ENCODE measurements at places on chromosomes 1 and 21. TPM values are rescaled to one million over a fixed set of nuclear protein-coding genes. Genes with fewer than 3 reads are reported as not detected.

The PLXNA2 gene
- 0.04 TPM for total RNA-seq

GRCh38 chr1:84669831-84670230 lies 20.4 kb downstream of the SSX2IP start:
- no peaks in the 10 kb centered on the region for H3K36me3 ChIP-seq
- no peak overlapping the region for H3K4me3 ChIP-seq
- no peak for DNase-seq
- no peaks in the 10 kb centered on the region for H3K27me3 ChIP-seq

The CFAP74 gene
- total RNA-seq, result 0.25 TPM

The C1orf87 gene
- not detected for total RNA-seq

GRCh38 chr1:152768847-152769533 lies 6.0 kb upstream of the LCE1F start:
- no peaks in the 10 kb centered on the region for H3K36me3 ChIP-seq
- peaks cover 14% of the 10 kb centered on the region for H3K27me3 ChIP-seq
- H3K27ac ChIP-seq, result no peak overlapping the region
- H3K4me3 ChIP-seq, result no peak overlapping the region
- no peak for DNase-seq
- no peaks in the 10 kb centered on the region for H3K4me1 ChIP-seq

DNA sequence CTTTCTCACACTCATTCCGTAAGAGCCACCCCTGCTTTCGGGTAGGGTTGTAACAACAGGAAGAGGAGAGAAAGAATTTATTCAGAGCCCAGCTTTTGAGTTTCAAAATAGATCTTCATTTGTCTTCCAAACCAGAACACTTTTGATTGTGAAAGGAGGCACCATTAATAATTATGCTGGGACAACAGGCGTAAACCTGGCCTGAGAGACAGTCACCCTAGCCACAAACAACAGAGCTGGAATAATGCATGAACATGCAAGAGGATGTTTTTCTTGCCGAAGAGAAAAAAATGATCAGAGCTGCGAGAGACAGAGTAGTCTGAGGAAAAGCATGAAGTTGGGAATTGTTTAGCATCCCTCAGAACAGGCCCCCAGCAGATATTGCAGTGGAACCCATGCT lies 18.5 kb upstream of the GREM2 start:
- H3K27me3 ChIP-seq, result peaks cover 1% of the 10 kb centered on the region
- DNase-seq, result no peak
- no peak overlapping the region for H3K4me3 ChIP-seq
- no peaks in the 10 kb centered on the region for H3K4me1 ChIP-seq
- no peaks in the 10 kb centered on the region for H3K36me3 ChIP-seq

DNA sequence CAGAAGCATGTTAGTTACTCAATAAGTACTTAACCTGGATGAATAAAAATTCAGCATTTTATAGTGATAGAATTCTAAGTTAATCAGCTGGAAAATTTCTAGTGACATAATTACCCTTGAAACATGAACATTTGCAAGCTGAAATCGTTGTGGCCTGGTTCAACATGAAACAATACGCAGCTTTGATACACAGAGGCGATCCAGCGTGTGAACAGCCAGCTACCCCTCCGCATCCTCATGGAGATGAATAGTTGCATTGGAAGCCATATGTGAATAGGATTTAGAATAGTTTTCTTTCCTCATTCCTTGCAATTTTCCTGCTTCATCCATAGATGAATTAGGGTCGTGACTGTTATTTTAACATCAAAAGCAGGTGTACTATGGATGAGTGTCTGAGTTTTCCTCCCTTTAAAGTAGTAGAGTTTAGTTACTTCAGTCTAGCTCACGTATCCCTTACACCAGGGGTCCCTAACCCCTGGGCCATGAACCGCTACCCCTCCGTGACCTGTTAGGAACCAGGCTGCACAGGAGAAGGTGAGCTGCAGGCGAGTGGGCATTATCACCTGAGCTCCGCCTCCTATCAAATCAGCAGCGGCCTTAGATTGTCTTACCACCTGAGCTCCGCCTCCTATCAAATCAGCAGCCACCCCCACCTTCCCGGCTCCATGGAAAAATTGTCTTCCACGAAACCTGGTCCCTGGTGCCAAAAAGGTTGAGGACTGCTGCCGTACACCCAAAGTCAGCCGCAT lies 6.2 kb upstream of the TARBP1 start:
- H3K36me3 ChIP-seq, result peaks cover 1% of the 10 kb centered on the region
- peaks cover 16% of the 10 kb centered on the region for H3K27me3 ChIP-seq
- H3K27ac ChIP-seq, result no peak overlapping the region
- H3K4me3 ChIP-seq, result no peak overlapping the region

GRCh38 chr1:37474046-37474696 lies at the start of gene ZC3H12A:
Gene ZC3H12A (plus strand): TSS chr1:37474580. CDS start chr1:37475497, 917 bp downstream.
- no peaks in the 10 kb centered on the region for H3K27me3 ChIP-seq
- peaks cover 43% of the 10 kb centered on the region for H3K4me1 ChIP-seq
- H3K4me3 ChIP-seq, result peak within 1 kb of the TSS; percentile 95

- no peak for DNase-seq
- H3K4me3 ChIP-seq, result no peak overlapping the region
- H3K27me3 ChIP-seq, result no peaks in the 10 kb centered on the region
These were observed 3.7 kb upstream of the RUNX1 start for GRCh38 chr21:35052801-35053200.

The EFCAB7 gene
- 9.1 TPM for total RNA-seq

DNA sequence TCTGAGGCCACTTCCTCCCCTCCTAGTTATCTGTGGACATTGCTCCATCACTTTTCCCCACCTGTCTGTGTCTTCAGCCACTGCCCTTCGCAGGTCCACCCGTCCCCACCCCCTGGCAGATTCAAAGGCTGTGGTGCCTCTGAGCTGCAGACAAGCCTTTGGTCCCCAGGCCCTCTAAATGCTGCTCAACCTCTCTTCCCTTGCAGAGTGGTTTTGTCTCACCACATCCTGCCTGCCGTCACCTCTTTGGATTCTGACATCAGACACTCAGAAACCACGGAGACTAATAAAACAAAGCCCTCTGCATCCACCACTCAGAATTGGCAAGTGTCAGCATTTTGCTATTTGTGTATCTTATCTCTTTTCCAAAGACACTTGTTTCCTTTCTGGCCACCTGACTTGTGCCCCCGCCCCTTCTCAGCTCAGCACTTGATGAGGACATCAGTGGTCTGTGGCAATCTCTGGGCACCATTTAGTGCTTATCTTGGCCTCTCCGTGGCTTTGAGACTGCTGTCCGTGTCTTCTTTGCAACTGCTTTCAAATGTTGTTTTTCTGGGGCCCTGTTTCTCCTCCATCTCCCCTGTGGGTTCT lies 7.7 kb downstream of the CNIH3 start:
- peak; percentile 87 for DNase-seq
- H3K4me3 ChIP-seq, result peak overlapping the region; percentile 45
- H3K27ac ChIP-seq, result peak overlapping the region; percentile 96
- peaks cover 5% of the 10 kb centered on the region for H3K36me3 ChIP-seq

DNA sequence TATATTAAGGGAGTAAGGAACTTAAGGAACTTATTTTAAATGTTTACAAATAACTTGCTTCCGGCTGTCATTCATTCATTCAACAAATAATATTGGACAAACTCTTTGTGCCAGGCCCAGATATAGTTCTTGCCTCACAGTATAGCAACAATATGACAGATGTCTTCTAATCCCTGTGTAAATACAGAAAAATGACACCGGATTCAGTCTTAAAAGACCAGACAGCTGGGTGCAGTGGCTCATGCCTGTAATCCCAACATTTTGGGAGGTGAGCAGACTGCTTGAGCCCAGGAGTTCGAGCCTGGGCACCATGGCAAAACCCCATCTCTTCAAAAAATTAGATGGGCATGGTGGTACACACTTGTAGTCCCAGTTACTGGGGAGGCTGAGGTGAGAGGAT lies 23.7 kb downstream of the EIF2B3 start:
- H3K4me1 ChIP-seq, result no peaks in the 10 kb centered on the region
- H3K27ac ChIP-seq, result no peak overlapping the region
- peaks cover 11% of the 10 kb centered on the region for H3K36me3 ChIP-seq

DNA sequence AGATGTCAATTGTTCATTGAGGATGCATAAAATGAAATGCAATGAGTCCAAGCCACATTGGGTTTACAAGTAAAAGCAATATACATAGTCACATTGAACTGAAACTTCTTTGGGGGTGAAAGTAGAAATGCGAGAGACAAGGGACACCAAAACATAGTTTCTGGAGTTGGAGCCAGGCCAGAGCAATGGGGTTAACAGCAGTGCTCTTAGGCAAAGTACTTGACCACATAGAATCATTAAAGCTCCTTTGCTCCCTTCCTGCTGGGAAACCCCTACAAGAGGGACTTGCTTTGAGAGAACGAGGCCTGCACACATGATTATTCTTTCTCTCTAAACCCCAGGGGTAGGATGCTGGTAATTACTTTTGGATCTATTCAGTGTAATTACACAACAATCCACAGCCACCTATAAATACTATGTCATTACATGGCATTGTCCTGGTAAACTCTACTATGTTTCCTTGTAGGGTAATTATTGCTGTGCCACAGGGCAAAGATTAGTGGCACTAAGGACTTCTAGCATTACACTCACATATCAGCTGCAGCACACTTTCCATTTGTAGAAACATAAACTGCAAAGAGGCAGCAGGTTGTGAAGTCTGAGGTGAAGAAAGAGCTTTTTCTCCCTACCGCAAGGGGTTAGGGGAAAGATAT lies 421.6 kb upstream of the PBX1 start:
- no peak overlapping the region for H3K4me3 ChIP-seq
- no peak overlapping the region for H3K27ac ChIP-seq
- no peaks in the 10 kb centered on the region for H3K36me3 ChIP-seq
- no peaks in the 10 kb centered on the region for H3K4me1 ChIP-seq
- DNase-seq, result no peak

DNA sequence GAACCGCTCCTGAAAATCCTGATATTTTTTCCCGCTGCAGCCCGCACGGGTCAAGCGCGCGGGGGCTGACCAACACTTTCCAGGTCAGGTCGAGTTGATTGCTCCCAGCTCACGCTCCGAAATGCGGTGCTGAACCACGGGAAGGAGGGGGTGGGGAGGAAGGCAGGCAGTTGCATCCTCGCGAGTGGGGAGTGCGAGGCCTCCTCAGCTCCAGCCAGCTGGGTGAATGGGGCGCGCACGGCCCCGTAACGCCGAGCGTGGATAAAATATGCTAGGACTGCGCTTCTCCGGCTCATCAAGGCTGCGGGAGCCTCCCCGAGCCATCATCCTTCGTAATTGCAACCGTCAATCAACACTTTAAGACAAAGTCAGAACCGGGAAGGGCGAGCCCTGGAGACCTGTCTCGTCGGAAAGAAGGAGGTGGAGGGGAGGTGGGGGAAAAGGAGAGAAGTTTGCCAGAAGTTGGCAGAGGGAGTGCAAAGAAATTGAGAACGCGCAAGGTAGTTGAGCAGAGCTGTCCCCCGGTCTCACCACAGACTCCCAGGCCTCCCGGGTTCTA lies 8.0 kb downstream of the NR5A2 start:
- peaks cover 25% of the 10 kb centered on the region for H3K4me1 ChIP-seq
- no peak overlapping the region for H3K4me3 ChIP-seq
- no peaks in the 10 kb centered on the region for H3K36me3 ChIP-seq
- H3K27me3 ChIP-seq, result peaks cover 46% of the 10 kb centered on the region
- H3K27ac ChIP-seq, result no peak overlapping the region
- DNase-seq, result no peak

DNA sequence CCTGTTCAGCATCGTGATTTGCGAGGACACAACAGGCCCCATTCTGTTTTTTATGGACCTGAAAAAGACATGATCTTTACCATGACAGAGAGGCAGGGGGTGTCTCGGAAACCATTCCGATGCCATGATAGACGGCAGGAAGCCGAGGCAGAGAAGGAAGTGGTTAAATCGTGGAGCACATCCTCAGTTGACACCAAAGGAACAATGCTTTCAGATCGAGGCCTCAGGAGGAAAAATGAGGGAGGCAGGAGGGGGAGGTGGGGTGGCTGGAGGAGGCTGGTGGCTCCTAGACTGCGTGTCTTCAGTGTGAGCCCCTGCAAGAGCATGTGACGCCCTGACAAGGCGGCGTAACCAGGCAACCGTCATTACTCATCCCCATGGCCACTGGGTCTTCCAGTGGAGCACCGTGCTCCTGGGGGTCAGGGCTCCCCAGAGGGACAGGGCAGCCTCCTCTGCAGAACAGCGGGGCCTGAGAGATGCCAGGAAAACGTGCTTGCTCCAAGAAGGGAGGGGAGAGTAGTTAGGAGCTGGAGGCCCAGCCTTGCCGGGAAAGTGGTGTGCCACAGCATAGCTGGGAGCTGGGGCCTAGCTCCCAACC lies 172.8 kb upstream of the TMEM51 start:
- no peaks in the 10 kb centered on the region for H3K27me3 ChIP-seq
- DNase-seq, result no peak
- no peaks in the 10 kb centered on the region for H3K36me3 ChIP-seq
- no peak overlapping the region for H3K4me3 ChIP-seq
- H3K4me1 ChIP-seq, result peaks cover 4% of the 10 kb centered on the region

GRCh38 chr1:174447866-174448530 lies at the start of gene GPR52:
Gene GPR52 (plus strand): TSS chr1:174447964. CDS start chr1:174448112, 148 bp downstream.
- H3K4me3 ChIP-seq, result no peak within 1 kb of the TSS
- no peaks in the 10 kb centered on the region for H3K27me3 ChIP-seq
- DNase-seq, result no peak

The FCGR2B gene
- total RNA-seq, result not detected

GRCh38 chr1:106755682-106756406 lies 300.6 kb upstream of the PRMT6 start:
- no peak for DNase-seq
- H3K4me3 ChIP-seq, result no peak overlapping the region
- no peaks in the 10 kb centered on the region for H3K36me3 ChIP-seq
- no peaks in the 10 kb centered on the region for H3K27me3 ChIP-seq

GRCh38 chr1:70675737-70676156 lies 264.7 kb downstream of the CTH start:
- no peaks in the 10 kb centered on the region for H3K36me3 ChIP-seq
- no peak for DNase-seq
- H3K4me1 ChIP-seq, result no peaks in the 10 kb centered on the region
- H3K27me3 ChIP-seq, result peaks cover 3% of the 10 kb centered on the region
- H3K4me3 ChIP-seq, result no peak overlapping the region

- H3K4me1 ChIP-seq, result peaks cover 11% of the 10 kb centered on the region
- peak; percentile 72 for DNase-seq
- H3K36me3 ChIP-seq, result no peaks in the 10 kb centered on the region
- no peak overlapping the region for H3K27ac ChIP-seq
- H3K27me3 ChIP-seq, result peaks cover 54% of the 10 kb centered on the region
These were observed 22.0 kb downstream of the FOXO6 start for GRCh38 chr1:41383094-41383852.

DNA sequence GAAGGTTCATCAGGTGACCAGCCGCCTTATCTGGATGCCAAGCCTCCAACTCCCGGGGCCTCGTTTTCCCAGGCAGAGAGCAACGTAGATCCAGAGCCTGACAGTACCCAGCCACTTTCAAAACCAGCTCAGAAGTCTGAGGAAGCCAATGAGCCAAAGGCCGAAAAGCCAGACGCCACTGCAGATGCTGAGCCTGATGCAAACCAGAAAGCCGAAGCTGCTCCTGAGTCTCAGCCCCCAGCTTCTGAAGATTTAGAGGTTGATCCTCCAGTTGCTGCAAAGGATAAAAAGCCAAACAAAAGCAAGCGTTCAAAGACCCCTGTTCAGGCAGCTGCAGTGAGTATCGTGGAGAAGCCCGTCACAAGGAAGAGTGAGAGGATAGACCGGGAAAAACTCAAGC lies 44.5 kb downstream of the ZBTB17 start:
- DNase-seq, result no peak
- H3K27me3 ChIP-seq, result no peaks in the 10 kb centered on the region
- no peak overlapping the region for H3K4me3 ChIP-seq
- peak overlapping the region; percentile 49 for H3K27ac ChIP-seq

The LEFTY2 gene
- not detected for total RNA-seq

Data from activated CD4-positive, alpha-beta T cell treated with anti-CD3 and anti-CD28 coated beads for 36 hours (primary cell).